NCI-H2029 (cell line): ENCODE measurements at places on chromosomes 12 and 14.

GRCh38 chr14:71482671-71483070, 449.6 kb upstream of the RGS6 start:
- no peak for DNase-seq

GRCh38 chr14:47919997-47920396, 244.6 kb upstream of the MDGA2 start:
- DNase-seq, result no peak

- no peak for DNase-seq
Observed at GRCh38 chr14:85533861-85534291, 3.9 kb downstream of the FLRT2 start.

DNA sequence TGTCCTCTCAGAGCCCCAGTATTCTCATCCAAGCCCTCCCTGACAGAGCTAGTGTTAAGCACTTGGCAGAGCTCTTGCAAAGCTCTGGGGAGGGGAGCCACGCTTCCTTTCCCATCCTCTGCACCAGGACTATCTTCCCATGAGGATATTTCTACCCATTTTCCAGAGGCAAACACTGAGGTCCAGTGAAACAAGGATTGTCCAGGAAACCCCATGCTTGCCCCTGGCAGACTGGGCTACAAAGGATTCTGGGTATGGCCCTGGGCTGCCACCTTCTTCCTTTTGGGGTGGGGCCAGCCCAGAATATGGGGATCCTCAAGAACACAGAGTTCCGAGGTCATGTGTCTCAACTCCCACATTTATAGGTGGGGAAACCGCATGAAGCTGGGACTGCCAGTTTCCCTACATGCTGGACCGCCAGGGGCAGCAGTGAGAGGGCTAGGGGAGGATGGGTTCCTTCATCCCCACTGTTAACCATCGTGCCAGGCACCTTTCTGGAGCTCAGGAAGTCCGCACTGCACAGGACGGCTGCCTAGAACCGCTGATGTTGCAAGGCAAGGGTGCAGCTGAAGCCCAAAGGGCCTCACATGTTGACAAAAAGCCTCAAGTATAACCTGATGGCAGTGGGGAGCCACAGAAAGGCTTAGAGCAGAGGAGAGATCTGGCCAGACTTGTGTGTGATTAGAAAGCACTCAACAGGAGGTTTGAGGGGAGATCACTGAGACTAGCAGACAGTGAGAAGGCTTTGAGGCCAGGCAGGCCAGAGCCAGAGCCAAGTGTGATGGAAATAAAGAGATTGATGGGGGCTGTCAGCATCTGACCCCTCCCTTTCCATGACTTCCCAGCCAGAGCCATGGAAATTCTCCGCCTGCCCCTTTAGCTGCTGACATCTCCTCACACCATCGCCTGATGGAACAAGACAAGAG, 5.5 kb upstream of the CCDC85C start:
- DNase-seq, result no peak

DNA sequence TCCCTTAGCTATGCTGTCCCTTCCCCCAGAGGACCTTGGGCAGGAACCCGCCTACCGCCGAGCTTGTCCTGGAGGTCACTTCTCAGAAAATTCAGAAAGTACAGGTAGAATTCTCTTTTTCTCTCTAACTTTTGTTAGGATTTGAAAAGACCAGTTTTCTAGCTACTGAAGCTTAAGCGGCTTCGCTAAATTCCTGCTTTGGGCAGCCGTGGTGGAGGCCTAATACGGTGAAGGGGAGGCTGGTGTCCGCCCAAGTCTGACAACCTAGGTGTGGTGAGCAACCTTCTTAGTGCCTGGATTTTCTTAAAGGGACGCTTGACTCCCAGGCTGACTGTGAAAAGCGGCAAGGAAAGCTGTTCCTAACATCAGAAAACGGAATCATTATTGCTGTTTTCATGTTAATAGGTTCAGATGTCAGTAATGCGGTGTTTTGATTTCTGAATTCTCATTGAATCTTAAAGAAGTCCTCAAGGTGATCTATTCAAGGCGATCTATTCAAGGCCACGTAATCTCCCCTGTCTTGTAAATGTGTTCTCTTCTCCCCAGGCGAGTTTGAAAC, 835 bp downstream of the FGD4 start:
- DNase-seq, result no peak

GRCh38 chr14:61065656-61066055, 84.6 kb downstream of the SLC38A6 start:
- DNase-seq, result peak; percentile 93
